Hepatocyte (in vitro differentiated cells): ENCODE measurements at places on chromosomes 7 and 10.

DNA sequence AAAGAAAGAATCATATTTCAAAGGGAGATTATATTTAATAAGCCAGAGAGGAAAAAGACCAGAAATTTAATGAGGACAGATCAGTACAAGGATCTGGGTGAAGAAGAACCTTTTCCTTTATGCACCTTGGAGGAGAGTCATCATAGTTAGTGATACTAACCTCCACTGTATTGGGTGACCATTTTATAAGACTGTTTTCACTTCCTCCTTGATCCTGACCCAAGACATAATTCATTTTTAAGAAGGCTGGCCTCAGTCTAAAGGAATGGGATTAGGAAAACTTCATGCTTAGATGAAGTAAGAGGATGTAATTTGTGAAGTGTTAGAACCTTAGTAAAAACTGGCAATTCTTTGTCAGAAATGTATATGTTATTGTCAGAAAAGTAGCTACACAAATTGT lies 68.6 kb downstream of the ADAM22 start:
- DNase-seq: no peak

DNA sequence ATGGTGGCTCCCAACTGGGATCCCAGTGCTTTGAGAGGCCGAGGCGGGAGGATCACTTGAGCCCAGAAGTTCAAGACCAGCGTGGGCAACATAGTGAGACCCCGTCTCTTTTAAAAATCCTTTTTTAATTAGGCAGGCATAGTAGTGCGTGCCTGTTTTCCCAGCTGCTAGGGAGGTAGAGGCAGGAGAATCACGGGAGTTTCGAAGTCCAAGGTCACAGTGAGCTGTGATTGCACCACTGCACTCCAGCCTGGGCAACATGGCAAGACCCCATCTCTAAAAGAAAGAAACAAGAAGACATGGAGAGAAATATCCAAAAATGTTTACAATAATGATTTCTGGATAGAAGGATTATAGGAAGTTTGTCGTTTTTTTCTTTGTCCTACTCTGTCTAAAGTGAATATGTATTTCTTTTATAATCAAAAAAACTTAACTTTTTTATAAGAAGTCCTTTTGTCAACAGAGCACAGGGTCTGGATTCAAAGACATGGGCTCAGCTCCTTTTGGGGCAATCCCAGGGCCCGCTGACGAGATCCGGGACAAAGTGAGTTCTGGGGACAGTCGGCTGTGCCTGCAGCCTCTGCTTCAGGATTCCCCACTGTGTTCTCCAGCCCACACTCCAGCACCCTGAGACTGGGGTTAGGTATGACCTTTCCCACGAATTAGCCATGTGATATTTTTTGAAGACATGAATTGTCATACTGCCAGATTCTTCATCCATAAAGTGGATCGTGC lies 45.6 kb downstream of the PDGFA start:
- no peak for DNase-seq

DNA sequence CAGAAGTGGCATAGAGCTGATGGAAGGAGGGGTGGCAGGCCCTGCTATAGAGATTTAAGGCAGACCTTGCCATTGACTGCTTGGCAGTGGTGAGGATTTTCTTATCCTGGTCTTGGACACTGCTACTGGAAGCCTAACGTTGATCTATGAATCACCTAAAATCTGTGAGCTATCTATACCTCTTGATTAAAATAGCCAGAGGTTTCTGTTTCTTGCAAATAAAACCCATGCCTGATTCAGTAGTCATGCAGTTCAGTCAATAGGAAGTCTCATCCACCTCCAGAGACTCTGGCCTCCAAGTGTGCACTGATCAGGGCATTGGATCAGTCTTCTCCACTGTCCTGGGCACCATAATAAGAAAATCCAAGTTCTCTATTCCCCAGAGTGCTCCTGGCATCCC lies 286.5 kb downstream of the PTEN start:
- DNase-seq: no peak

- DNase-seq: no peak
These were observed 531.7 kb downstream of the DNAJB9 start for GRCh38 chr7:109101332-109101731.

- no peak for DNase-seq
These were observed 35.5 kb downstream of the VOPP1 start for GRCh38 chr7:55536619-55537457.

GRCh38 chr7:18996583-18996982 lies 120.9 kb downstream of the TWIST1 start:
- no peak for DNase-seq
